ENCODE measurements at places on chromosomes 5 and 9.

GRCh38 chr5:59037941-59038797, 455.3 kb downstream of the RAB3C start:
- DNase-seq, result peak; percentile 3

DNA sequence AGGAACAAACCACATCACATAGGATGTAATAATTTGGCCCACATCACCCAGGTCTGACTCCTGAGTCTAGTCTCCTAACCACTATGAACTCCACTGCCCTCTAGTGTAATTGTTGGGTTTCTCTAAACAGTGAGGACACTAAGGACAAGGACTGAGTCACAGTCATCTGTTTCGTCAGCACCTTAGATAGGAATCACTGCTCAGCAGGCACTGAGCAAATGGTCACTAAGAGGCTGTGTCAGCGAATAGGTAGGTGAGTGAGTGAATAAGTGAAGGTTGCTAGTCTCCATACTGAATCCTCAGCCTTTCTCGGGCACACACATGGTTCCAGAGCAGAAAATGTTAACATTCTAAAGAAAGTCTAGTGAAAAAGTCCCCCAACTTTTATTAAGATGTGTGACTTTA, 278.6 kb downstream of the SPOCK1 start:
- peak; percentile 39 for DNase-seq

DNA sequence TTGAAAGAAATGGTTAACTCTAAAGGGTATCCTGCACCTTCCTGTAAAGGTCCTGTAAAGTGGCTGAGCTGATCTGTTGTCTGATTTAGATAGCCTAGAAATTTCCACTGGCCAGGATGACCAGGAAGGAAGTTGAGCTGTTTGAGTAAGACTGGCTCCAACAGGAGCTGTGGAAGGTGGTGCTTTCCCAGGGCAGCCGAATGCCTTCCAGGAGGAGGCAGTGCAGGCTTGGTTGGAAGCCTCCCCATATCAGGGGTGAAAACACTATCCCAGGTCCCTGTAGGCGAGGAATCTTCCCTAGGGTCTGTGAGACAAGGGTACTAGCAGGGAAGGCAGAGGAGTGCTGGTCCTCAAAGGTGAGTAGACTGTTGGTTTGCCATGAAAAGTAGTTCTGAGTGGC, 98.4 kb downstream of the LIX1 start:
- DNase-seq, result no peak

DNA sequence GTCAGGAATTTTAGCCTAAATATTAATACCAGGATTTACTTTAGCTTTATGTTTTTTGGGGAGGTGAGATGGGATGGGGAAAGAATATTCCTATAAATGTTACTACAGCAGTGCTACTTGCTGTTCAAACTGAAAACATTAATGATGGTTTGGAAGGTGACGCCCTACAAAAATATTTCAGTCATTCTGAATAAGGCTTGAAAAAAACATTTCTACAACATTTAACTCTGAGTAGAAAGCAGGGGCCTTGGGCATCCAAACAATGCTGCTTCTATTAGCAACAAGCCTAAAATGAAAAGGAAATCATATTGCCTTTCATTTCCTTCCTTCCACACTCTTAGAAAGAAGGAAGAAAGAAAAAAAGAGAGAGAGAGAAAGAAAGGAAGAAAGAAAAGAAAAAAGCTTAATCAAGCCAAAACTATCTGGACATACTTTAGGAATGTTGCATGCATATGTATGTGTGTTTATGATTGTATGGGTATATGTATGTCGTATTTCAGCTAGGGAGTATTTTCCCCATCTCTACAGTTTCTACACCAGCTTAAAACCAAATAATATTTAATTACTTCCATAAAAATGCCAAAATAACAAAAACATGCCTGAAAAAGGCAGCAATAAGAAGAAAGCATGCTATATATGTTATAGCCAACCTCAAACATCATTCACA, 16.3 kb upstream of the DAB2 start:
- DNase-seq, result no peak

GRCh38 chr5:168413062-168413461, 73.2 kb upstream of the RARS1 start:
- no peak for DNase-seq

DNA sequence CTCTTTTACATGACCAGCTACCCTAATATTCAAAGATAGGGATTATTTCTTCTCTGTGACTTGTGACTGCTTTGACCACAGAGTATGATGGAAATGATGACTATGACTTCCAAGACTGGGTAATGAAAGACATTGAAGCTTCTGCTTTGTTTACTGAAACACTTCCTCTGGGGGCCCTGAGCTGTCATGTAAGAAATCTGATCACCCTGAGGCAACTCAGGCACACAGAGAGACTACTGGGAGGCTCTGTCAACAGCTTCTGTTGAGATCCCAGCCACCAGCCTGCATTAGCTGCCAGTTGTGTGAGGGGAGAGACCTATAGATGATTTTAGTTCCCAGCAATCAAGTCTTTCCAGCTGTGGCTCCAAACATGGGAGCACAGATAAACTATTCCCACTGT, 76.5 kb downstream of the KCTD16 start:
- no peak for DNase-seq

- DNase-seq, result no peak
Measured at GRCh38 chr9:107447834-107448233, 41.7 kb downstream of the KLF4 start.

GRCh38 chr5:100584069-100584468, 48.9 kb downstream of the FAM174A start:
- DNase-seq, result peak; percentile 18

GRCh38 chr5:179355976-179356974, 11.0 kb upstream of the ADAMTS2 start:
- no peak for DNase-seq

- no peak for DNase-seq
Measured at GRCh38 chr9:134522502-134522848, 119.1 kb upstream of the COL5A1 start.

DNA sequence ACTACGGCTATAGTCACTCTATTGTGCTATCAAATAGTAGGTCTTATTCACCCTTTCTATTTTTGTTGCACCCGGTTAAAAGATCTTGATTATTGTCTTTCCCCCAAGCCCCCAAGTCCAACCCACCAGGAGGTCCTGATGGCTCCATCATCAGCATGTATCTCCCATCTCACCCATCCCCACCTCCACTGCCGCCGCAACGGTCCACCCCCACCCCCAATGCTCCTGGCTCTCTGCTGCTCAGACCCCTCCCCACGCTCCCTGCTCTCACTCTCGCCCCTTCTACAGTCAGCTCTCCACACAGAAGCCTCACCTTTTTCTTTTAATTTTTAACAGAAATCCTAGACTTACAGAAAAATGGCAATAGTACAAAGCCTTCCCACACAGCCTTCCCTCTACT, 51.5 kb upstream of the SH3PXD2B start:
- no peak for DNase-seq

DNA sequence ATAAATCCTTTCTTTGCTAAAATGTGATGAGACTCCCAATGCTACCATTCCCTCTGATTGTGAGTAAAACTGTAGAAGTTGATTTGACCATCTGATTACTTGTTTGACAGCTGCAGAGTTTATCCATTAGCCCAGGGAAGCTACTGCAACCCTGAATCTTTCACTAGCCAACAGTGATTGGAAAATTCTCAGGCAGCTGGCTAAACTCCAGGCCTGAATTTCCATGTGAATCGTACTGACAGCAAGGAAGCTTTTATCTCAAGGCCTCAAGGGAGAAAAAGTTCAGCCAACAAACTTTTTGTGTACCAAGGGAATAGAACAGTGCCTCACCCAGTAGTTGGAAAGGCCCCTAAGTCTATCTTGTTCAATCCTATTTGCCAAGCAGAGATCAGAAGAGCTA, 246.7 kb upstream of the TRPM3 start:
- no peak for DNase-seq

DNA sequence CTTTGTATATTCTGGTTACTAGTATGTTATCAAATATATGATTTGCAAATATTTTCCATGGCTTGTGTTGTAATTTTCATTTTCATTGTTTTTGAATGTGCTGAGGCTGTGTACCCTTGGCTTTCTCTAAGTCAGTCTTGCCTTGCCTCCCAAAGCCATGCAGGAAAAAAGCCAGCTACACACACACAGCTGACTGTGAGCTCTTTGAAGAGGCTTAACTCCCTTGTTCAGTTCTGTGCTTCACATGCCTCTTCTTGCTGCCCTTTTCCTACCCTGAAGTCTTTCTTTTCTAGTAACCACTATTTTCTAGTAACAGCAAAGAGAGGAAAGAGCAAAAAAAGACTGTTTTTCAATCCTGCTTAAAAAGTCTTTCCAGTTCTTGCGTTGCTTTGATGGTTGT, 53.9 kb downstream of the KCNN2 start:
- no peak for DNase-seq

- DNase-seq, result no peak
Measured at GRCh38 chr9:3528451-3528850, 2.6 kb upstream of the RFX3 start.

DNA sequence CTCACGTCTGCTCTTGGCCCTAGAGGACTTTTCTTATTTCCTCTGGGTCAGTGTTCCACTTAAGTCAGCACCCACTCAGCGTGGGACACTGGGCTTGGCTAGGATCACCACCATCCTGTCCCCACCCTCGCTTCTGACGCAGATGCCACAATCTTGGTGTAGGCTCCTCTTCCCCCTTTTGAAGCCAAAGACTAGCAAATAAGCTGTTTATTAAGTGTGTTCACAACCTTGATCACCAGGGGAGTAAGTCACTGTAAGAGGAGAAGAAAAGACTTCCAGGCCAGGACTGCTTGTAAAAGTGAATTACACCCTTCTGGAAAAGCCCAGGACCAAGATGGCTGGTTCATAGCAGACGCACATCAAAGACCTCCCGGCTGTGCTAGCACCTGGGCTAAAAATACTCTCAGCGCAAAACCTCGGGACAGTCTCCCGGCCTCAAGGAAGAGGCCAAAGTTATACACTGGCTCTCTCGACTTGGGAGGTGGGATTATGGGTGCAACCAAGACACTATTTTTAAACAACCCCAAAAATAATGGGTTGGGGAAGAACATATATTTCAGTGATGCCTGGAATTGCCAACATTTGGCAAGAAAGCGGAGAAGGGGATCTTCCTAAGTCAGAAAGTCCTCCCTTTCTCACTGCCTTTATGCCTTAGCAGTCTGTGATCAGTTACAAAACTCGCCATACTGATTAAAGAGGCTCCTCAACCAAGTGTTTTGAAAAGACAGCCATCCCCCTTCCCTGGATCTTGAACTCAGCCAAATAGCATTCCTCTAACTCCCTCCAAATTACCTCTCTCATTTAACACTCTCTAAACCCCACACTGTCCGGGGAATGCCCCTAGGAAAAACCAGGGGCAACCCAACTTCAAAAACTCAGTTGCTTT, 69.4 kb downstream of the RAPGEF1 start:
- no peak for DNase-seq

DNA sequence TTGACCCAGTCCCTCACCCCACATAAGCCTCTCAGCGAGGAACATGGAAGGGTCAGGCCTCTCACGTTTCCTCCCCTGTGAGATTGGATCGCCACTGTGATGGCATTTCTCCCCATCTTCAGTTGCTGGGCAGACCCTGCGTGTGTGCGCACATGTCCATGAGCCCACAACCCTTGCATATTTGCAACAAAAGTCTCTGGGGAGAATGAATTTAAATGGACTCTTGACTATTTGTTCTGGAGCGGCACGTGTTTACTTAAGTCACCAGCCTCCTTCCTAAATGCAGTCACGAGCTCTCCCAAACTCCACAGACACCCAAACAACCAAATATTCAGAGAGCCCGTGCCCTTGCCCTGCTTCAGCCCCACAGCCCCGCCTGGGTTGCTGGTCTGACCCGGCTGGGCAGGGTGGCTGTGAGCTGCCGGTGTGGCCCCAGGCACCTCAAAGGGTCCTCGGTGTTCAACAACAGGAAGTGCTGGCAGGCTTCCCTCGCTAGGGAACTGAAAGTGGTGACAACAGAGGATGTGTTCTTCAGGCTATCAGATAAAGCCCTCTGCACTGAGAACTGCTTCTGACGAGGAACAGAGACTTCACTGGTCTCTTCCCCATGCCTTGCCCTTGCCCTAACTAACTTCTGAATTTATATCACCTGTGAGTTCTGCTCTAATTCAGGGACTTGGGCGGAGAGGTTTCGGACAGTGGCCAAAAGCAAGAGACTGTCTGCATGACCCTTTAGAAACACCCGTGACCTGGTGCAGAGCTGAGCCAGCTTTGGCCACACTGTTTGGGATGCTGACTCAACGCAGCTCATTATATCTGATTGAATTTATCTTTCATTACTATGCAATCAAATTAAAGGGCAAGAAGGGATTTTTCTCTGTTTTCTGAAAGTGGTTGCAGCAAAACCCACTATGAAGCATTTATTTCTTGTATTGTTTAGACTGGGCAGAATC, 19.2 kb upstream of the CD180 start:
- DNase-seq, result peak; percentile 62

GRCh38 chr5:150313501-150313900, 10.8 kb upstream of the ARSI start:
- no peak for DNase-seq

DNA sequence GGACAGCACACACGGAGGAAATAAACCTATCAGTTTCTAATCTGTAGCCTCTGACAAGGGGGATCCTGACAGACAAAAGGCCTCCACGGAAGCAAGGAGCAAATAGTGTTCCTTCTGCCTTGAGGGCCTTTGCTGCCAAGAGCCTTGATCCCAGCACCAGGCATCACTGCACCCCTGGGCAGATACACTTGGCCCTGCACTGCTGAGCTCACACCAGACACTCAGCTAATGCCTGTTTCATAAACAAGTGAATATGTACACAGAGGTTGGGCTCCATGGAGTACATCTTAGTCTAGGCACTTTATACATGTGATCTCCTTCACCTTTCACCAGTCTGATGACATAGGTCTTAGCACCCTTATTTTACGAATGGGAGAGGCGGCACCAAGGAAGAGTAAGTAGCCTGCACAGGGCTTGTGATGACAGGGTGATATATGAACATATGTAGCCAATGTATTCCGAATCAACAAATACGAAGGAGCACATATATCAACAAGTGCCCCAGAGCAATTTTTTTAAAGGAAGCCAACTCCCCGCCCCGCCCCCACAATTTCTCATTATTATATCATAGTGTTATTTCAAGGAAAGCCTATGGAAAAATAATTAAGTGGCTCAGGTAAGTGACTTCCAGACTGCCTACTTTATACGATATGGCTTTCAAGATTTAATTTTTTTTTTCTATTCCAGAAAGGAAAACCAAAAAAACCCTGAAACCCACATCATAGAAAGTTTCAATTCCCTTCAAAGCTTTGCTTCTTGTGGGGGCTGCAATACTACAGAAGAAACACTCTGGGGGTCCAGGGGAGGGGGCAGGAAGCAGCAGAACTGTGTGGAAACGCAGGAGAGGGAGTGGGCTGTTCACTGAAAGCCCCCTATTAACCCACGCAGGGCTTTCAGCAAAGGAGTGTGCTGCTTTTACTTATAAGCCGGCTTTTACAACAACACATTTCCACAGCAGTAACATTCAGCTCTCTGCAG, 32.0 kb downstream of the CDC14B start:
- DNase-seq, result no peak

GRCh38 chr5:174667526-174667925, 56.9 kb upstream of the MSX2 start:
- no peak for DNase-seq

DNA sequence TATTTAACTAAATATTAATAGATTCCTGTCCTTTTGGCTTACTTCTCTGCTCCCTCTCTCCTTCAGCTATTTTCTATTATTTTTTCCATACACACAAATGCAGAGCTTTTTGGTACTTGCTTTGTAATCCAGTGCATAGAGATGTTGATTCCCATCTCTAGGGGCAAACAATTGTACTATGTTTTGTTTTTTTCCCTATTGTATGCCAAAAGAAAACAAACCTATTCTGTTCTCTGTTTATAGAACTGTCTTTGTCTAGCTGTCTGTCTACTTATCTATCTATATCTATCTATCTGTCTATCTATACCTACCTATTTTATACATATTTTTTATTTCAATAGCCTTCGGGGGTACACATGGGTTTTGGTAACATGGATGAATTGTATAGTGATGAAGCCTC, 121.6 kb upstream of the LIFR start:
- DNase-seq, result no peak

GRCh38 chr9:114777821-114778609, 27.8 kb downstream of the TNFSF15 start:
- no peak for DNase-seq

All from GM13977 (cell line).